ENCODE measurements at places on chromosomes 4 and X.

- DNase-seq: no peak
Measured at GRCh38 chr4:70062000-70062399, 11.8 kb downstream of the HTN1 start.

- DNase-seq: no peak
Measured at GRCh38 chr4:22090661-22091351, 142.2 kb upstream of the KCNIP4 start.

GRCh38 chr4:35516102-35516501 lies 728.2 kb downstream of the ARAP2 start:
- no peak for DNase-seq

- no peak for DNase-seq
Measured at GRCh38 chr4:82983444-82983843, 27.2 kb downstream of the LIN54 start.
